ENCODE measurements at places on chromosomes 1 and 21.

DNA sequence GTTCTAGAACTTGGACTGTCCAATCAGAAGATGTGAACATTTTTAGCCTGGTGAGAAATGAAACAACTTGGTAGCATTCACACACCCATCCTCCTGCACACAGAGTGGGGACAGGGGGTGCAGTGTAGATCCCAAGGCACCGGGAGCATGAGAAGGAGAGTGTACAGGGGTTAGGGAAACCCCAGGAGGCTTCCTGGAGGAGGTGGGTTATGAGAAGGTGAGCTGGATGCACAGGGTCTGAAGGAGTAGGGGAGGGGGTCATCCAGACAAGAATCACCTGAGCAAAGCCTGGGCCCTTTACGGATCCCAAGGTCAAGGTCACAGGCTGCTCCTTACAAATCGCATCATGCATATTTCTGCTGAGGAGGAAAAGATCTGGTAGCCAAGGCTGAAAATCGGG is 117.5 kb upstream of the TMPRSS2 start:
- no peak for DNase-seq

DNA sequence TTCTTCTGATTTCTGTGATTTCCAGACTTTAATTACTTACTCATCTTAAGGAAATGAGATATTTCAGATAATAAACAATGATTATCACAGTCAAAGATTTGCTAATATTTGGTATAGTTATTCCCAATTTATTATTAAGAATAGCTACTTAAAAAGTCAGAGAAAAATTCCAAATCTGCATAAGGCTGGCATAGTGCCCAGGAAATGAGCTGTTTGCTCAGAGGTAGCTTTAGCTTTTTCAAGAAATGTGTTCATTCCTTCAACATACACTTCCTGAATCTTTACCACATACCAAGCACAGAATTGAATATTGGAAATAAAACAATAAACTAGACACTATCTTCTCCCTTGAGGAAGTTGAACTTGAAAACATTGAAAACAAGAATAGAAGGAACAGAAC is 44.3 kb upstream of the KCNK1 start:
- no peak for DNase-seq

- no peak for DNase-seq
Observed at GRCh38 chr1:184752656-184753055, 2.0 kb downstream of the EDEM3 start.

DNA sequence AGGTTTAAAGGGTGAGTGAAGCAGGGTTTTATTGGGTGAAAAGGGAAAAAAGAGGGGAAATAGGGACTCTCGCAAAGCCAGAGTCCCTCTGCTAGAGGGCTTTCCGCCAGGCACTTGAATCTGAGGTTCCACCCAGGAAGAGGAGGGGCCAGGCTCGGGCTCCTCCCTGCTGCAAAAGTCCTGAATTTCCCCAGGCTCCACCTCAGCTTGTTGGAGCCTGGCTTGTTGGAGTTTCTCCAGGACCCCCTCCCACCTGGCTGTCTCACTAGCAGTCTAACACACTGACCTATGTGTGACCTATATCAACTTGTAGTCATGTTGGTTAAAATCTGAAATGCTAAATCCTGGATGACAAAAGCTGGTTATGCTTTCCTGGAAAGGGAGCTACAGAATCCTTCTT is 25.5 kb downstream of the GBP2 start:
- DNase-seq: no peak

DNA sequence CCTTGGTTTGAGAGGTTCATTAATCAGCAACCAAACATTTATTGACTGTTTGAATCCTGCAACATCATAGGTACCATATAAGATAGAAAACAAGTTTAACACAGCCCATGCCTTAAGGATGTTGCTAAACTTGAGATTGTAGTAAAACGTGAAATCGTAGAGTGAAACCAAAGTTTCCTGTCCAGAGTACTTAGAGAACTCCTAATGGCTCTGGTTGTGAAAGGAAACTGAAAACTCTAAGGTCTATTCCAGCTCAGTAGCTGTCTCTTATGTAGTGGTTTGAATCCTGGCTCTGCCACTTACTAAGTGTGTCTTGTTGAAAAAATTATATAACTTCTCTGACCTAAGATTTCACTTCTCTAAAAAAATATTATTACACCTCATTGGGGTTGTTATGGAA is 310.9 kb downstream of the NTNG1 start:
- DNase-seq: no peak

GRCh38 chr1:228825840-228826484 is 90.7 kb downstream of the RHOU start:
- no peak for DNase-seq

DNA sequence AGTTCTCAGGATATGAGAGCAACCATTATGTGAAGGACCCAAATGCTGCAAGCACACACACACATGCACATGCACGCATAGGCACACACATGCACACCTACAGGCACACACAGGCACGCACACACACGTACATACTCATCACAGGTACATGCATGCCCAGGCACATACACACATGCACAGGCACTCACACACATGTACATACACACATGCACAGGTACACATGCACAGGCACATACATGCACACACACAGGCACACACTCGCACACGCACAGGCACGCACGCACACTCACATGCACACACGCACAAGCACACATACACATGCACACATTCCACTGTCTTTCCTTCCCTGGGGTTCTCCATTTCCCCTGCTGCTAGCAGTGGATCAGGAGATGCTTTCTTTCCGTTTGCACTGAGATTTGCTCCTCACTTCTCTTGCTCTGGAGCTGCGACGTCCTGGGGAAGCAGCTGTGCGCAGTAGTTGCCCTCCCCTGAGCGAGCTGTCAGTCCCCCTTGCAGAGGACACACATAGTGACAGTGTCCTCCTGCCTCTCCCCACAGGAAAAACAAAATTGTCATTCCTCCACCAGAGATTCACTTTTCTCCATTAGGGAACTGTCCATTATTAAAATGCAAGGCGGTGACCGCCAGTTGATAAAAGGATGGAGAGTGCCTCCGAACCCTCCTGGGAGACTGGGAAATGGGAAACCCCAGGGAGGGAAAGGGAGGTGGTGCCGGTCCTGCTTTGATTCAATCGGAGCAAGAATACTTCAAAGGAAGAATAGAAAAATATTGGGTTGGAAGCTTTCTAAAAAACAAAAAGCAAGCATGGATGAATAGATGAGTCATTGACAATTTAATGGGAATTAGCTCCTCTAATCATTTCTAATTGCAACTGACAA is 69.5 kb downstream of the WDR4 start:
- no peak for DNase-seq

DNA sequence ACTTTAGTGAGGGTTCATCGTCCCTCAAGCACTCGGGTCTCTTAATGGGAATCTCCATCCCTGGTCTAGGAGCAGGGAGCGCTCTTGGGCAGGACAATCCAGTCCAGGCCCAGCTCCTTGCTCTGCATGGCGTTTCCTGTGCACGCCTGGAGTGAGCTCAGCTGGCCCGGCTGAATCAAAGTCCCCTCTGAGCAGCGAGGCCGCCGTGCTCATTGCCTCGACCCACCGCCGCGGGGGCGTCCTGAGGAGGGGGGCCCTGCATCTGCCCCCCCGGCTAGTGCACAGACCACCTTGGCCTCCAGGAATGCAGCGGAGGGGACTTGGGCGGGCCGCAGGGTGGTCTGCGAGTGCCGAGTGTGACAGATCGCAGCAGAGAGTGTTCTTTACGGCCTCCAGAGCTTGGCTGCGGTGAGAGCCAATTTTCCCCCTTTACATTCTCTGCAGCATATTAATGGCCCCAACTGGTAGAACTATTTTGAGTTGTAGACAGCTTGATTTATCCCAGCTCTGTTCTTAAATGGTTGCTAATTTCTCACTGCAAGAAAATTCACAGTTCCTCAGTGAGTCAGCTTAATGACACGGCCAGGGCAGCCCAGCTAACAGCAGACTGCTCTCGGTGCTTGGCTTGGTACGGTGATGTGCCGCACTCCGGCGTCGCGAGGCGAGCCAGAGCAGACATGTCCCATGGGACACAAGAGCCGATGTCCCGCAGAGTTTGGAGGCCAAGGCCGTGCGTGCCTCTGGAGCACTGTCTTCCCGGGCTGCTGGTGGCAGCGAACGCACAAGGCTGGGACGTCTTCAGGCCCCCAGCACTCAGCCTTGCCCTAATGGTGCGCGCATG is 39.8 kb downstream of the SNAP47 start:
- DNase-seq: no peak

DNA sequence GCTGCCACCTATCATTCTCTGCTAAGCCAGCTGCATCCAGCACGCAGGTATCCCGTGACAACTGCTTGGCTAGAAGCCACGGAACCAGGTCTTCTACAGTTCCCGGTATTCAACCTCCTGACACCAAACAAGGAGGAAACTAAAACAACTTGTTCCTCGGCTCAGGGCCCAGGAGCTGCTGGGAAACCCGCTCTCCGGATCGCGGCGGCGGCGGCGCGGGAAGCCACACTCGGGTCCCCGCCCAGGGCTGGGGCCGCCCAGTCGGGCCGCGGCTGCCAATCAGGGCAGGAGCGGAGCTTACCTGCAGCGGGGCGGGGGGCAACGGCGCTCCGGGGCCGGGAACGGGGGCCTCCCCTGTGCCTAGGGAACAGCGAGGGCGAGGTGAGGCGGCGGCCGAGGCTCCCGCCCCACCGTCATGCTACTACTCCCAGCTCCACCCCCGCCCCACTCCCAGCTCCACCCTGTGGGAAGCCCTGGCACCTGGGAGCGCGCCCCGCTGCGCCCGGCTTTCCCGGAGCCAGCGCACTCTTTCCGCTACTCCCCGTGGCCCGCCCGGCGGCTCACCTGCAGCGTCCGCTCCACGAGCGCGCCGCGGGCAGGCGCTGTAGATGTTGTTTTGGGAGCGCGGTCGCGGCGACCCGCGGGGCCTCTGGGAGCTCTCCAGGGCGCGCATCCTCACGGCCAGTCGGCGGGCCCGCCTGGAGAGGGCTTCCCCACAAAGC is 12.1 kb downstream of the IL24 start:
- DNase-seq: no peak

- no peak for DNase-seq
Observed at GRCh38 chr1:2353551-2354438, 37.6 kb downstream of the MORN1 start.

DNA sequence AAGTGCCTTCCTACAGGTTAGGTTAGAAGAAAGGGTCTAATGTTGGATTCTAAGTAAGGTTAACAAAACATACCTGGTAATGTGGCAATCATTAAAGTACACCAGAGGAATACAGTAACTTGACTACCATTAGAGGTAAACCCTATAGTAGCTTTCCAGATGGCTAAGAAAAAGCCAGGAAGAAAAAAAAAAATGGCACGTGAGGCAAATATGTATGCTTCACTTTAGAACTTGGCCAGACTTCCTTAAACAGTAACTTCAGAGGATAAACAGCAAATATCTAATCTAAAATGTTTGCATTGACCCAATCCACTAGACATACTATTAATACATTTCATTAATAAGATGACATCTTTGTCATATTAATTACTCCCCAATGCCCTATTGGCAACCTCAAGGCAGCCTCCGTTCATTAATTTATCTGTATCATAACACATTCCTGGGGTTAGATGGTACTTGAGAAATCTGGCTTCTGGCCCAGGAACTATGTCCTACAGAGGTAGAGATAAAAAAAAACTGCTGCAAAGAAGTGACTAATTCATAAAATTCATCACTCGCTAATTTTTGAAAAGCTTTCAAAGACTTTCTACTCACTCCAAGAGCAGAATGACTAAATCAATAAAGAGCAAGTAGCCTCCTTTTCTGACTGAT is 5.8 kb downstream of the DCAF8 start:
- no peak for DNase-seq

DNA sequence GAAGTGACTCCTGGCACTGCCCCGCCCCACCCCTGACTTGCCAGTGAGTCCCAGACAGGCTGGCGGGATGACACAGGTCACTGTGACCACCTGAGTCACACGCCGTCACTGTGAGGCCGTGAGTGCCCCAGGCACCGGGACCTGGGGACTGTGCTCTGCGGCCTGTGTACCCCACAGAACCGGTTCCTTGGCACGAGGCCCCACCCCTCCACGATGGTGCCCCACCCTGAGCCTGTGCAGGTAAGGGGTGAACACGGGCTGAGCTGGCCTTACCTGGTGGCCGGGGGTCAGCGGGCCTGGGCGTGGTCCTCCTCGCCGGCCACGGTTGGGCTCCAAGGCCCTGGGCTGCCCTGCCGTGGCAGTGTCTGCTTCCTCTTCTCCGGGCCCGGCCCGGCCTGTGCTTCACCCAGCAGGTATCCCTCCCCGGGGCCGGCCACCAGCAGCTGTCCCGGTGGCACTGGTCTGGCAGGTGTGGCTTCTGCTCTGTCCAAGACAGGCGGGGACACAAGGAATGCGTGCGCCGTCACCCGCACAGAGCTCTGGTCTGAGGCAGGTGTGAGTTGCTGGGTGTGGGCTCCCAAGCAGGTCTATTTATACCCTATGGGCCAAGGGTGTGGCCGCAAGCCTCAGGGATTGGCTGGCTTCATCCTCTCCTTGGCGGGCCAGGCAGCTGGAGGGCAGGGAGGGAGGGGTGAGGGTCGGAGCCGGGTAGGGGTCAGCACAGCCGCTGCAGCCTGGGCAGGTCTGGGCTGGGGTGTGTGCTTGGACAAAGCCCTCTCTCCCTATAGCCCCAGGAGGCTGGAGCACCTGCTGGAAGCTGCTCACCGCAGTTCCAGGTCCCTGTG is at the start of gene RNF223:
TSS of gene RNF223 (minus strand) at position 564 of the 845 bp plus-strand sequence. CDS start 1,740 bp downstream, outside the sequence.
- no peak for DNase-seq

GRCh38 chr21:17422931-17423330 is 89.9 kb upstream of the CXADR start:
- DNase-seq: no peak

GRCh38 chr1:168216171-168216570 is 9.6 kb upstream of the SFT2D2 start:
- no peak for DNase-seq

DNA sequence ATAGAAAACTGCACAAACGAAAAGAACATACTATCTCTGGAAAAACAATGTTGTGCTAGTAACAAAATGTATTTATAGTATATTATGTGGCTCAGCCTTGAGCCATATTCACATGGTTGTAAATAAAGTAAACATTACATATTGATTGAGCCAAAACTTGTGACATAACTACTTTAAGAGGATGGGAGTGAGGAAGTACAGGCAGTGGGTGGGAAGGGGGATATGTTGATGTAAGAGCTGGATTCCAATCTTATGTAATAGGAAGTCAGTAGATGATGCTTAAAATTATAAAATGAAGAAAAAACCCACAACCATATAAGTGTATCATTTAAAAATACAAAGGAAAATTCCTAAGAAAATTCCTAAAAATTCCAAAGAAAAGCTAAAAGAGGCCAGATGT is 42.7 kb downstream of the RHOU start:
- no peak for DNase-seq
